ENCODE measurements at places on chromosomes 1 and 21. TPM values are rescaled to one million over a fixed set of nuclear protein-coding genes. Genes with fewer than 3 reads are reported as not detected.

DNA sequence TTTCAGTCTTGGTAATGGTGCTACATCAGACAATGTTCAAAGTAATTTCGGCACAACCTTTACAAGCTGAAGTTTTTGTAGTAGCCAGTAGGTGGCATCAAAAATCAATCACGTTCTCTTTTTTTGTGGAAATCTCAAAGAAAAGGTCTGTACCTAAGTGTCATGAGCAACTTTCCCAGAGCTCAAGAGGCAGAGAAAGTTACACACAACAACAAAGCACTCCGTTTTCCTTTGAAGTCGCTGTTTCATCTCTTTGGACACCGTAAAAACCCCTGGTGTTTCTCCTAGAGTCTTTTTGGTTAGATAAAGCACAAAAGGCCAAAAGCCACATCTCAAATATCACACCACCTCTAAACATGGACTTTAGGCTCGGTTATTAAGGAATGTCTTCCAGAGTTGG is 131.6 kb downstream of the LHX8 start:
- DNase-seq: peak; percentile 27

DNA sequence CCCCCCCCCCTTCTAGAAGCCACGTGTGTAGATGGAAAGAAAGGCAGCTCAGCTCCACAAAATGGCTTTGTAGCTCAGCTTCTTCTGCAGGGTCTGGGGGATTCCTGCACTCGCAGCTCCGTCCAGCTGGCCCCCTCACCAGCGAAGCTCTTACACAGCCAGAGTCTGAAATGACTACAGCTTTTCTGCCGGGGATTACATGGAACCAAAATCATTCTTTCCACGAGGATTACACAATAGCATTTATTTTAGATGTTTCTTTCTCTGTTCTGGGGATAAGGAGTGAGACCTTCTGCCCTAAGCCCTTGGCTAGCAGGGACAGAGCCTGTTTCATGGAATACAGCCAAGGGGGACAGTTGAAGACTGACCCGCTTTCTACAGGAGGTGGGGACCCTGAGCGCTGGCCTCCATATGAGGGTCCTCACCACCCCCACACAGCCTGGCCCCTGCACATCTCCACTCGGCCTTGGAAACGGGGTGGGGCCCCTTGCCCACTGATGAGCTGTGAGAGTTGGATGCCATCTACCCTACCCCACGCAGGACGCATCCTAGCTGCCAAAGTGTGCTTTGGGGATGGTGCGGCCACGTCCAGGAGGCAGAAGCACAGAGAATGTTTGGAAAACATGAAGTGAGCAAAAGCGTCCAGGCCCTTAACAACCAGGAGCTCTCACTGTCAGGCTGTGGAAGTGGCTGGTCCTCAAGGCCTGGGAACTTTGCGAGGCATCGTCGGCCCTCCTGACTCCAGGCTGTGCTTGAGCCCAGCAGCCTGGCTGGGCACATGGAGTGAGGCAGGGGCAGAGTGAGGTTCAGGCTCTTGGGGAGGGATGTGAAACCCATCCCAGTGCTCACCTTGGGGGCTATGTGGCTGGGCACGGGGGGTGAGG is 14.5 kb downstream of the ACTRT2 start:
- no peak for DNase-seq

KLF17 gene
- total RNA-seq: not detected

S100A3 gene
- 0.34 TPM for total RNA-seq

NPPB gene
- total RNA-seq: not detected

GRCh38 chr1:158999316-159000069 is 10.2 kb upstream of the IFI16 start:
- DNase-seq: no peak

DNA sequence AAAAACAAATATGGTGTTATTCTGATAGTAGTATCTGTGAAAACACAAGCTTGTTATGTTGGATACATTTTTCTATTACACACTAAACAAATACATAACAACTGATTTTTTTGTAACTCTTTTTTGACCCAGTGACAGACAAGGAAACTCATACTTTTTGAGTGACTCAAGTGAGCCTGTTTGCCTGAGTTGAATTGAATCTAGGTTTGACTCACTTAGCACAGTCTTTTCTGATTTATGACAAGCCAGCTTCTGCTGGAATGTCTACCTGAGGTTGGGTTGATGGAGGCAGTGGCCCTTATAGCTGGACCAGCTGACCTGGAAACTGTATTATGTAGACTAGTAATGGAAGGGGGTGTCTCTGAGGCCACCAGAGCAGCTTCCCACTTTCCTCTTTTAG is 4.2 kb upstream of the CLCA4 start:
- DNase-seq: no peak

DNA sequence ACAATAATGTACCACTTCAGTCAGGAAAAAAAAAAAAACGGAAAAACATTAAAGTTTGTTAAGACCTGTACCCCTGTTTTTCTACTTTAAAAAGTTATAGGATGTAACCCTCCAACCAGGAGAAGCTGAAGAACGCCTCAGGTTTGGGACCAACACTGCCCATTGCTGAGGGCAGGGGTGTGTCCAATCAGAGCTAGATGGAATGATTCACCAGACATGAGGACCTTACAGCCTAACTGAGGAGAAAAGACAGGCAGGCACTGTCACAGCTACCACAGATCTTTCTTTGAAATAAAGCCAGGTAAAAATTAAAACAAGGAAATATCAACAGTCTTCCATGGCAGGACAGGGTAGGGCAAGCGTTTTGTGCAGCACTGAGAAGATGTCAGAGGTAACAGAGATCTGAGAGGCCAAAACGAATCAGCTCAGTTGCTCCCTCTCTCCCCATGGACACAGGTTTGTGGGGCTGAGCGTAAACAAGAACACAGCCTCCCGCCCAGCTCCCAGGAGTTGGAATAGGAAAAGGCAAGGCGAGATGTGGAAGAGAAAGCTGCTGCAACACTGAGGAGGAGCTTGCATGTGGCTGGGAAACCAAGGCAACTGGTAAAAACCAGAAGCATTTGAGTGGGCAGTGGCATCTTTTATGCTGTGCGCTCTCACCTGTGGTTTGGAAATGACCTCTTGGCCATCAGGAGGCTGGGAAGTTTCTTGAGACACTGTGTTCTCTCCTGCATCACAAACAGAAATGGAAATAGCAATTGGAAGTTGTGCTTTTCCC is 34.0 kb downstream of the SEC16B start:
- no peak for DNase-seq

- DNase-seq: no peak
Observed at GRCh38 chr21:44483288-44484237, 28.3 kb downstream of the LRRC3 start.

- DNase-seq: no peak
Observed at GRCh38 chr1:162755306-162755705, 35.2 kb upstream of the HSD17B7 start.

DRAXIN gene
- total RNA-seq: not detected

DNA sequence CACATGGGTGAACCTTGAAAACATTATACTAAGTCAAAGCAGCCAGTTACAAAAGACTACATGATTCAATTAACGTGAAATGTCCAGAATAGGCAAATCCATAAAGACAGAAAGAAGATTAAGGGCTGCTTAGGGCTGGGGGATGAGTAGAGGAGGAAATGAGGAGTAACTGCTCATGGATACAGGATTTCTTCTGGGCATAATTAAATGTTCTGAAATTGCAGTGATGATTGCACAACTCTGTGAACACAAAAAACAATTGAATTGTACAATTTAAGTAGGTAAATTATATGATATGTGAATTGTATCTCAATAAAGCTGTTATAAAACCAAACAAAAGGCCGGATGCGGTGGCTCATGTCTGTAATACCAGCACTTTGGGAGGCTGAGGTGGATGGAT is 52.2 kb downstream of the RERE start:
- no peak for DNase-seq

TRIM63 gene
- 0.44 TPM for total RNA-seq

All from K562 (cell line).